ENCODE measurements at places on chromosomes 3 and 15.

DNA sequence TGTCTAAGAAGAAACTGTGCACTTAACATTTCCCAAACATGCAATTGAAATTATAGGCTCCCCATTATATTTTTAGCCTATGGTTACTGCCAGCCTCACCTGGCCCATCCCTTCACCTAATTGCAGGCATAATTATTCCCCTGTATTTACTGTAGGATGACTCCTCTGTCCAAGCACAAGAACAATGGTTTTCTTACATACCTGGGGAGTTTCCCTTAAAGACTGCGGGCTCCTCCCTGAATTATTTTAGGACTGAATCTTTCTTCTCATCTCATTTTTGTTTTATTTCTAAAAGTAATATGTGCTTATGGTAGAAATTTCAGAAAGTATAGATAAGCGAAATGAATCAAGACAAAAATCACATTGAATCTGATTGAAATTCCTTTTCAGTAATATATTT, 11.4 kb downstream of the TM4SF1 start:
- DNase-seq, result no peak

DNA sequence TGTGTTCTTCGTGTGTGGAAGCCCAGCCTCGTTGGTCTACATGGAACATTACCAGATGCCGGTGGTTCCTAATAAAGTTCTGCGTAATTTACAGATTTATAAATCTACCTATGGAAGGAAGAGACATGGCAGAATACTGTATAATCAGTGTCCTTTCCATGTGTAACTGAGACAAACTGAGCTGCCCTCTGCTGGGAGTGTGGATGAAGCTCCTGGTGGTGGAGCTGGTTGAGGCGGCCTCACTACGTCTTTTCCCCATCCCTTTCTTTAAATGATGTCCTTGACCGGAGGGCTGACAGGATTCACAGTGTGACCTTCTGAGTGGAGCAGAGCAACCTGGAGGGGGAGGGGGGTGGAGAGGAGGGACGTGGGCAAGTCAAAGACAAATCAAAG, 267.0 kb upstream of the CHRM5 start:
- DNase-seq, result no peak

- no peak for DNase-seq
Observed at GRCh38 chr3:195731356-195731905, 10.7 kb downstream of the MUC20 start.

GRCh38 chr15:69818529-69818928, 279.2 kb downstream of the TLE3 start:
- no peak for DNase-seq

GRCh38 chr3:6965881-6966280, 105.0 kb downstream of the GRM7 start:
- no peak for DNase-seq

- DNase-seq, result no peak
Observed at GRCh38 chr3:54326951-54327350, 204.6 kb downstream of the CACNA2D3 start.

- no peak for DNase-seq
Observed at GRCh38 chr3:2714834-2715233, 395.3 kb downstream of the IL5RA start.

GRCh38 chr3:37861620-37862041, at the start of gene CTDSPL:
TSS of gene CTDSPL (plus strand) at chr3:37861880. CDS start at chr3:37862200, 320 bp downstream.
- peak; percentile 87 for DNase-seq

DNA sequence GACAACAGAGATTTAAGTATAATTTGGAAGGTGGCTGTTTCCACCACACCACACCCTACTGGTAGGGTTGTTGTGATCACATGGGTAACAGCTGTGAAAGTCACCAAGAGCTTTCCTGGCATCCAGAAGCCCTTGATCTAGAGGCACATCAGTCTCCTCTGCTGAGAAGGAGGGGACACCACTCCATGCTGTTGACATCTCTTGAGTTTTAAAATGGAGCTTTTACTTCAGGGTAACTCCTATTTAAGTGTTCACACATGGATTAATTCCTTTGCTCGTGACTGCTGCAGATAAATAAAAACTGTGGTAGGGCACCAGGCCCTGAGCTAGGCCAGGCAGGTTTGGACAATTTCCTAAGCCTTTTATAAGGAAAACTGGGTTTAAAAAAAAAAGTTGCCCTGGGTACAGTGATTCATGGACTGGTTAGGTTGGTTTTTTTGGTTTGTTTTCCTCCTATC, 7.5 kb downstream of the EXOSC7 start:
- no peak for DNase-seq

GRCh38 chr3:27976933-27977332, 254.8 kb upstream of the EOMES start:
- DNase-seq, result no peak

DNA sequence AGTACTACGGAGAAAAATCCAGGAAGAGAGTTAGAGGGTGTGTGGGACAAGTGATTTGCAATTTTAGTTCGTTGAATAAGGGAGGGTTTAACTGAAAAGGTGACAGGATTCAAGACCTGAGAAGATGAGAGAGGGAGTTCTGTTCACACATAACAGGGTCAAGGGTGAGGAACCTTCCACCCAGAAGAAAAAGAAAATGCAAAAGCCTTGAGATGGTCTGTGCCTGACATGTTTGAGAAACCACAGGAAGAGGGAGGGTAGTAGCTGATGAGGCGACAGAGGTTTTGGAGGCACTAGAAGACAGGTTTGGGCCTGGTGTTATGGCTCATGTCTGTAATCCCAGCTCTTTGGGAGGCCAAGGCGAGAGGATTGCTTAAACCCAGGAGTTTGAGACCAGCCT, 591 bp upstream of the SLC25A20 start:
- no peak for DNase-seq

DNA sequence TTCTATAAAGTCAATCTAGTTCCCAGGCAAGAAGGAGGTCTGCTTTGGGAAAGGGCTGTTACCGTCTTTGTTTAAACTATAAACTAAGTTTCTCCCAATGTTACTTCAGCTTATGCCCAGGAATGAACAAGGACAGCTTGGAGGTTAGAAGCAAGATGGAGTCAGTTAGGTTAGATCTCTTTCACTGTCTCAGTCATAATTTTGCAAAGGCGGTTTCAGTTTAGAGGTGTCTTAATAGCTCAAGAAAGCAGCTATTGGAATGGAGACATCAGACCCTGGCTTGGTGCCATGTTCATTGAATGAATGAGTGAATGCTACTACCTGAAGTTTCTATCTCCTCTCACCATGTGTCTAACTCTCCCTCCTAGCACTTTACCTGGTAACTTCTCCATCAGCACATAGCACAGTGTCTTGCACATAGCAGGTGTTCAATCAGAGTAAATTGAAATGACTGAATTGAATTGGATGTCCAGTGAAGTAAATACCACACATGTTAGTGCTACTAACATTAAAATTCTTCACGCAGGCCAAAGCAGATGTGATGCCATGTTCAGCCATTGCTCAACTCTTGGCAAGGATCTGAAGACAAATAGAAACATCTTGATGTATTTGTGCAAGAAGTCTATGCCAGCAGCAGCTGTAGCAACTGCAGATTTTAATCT, 28.2 kb downstream of the CLEC3B start:
- no peak for DNase-seq

DNA sequence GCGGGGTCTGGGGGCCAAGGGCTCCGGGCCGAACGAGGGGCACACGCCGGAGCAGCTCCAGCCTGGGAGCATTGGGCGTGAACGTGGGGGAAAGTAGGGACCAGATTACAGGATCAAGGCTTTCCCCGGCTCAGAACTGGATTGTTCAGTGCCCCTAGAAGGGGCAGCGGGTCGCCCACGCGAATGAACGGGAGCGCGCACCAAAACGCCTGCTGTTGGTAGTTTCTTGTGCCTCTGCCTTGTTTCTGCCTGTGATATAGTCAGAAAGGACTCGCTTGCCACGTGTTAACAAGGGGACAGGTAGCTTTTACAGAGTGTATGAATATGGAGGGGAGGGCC, 1.1 kb downstream of the CASR start:
- DNase-seq, result no peak

GRCh38 chr3:131922356-131922755, 112.5 kb downstream of the CPNE4 start:
- no peak for DNase-seq

- DNase-seq, result no peak
Observed at GRCh38 chr3:179991104-179991503, 45.6 kb downstream of the PEX5L start.

DNA sequence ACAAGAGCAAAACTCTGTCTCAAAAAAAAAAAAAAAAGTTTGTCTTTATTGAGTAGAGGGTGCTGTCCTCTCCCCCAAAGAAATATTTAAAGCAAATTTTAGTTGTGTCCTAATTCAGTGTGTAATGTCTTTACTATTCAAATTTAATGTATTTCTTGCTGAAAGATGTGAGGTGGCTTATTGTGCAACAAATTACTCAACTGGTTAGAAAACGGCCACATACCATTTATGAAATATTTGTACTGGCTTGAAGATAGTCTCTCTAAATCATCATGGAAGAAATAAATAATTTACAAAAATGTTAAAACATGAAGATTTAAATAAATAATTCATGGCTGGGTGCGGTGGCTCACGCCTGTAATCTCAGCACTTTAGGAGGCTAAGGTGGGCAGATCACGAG, 63.0 kb downstream of the SLTM start:
- no peak for DNase-seq

DNA sequence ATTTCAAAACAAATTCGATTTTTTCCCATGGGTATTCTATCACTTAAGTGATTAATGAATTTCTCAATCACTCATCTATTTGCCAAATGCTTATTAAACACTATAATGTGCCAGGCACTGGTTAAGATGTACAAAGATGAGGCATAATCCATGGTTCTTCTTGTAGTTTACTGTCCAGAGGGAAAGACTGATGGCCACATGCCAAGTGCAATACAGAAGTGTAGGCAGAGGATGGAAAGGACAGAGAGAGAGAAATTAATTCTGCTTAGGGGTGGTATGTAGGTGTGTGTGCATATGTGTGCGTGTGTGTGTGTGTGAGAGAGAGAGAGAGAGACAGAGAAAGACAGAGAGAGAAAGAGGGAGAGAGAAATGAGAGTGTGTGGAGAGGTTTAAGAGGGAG, 120.8 kb upstream of the CCNL1 start:
- DNase-seq, result no peak

DNA sequence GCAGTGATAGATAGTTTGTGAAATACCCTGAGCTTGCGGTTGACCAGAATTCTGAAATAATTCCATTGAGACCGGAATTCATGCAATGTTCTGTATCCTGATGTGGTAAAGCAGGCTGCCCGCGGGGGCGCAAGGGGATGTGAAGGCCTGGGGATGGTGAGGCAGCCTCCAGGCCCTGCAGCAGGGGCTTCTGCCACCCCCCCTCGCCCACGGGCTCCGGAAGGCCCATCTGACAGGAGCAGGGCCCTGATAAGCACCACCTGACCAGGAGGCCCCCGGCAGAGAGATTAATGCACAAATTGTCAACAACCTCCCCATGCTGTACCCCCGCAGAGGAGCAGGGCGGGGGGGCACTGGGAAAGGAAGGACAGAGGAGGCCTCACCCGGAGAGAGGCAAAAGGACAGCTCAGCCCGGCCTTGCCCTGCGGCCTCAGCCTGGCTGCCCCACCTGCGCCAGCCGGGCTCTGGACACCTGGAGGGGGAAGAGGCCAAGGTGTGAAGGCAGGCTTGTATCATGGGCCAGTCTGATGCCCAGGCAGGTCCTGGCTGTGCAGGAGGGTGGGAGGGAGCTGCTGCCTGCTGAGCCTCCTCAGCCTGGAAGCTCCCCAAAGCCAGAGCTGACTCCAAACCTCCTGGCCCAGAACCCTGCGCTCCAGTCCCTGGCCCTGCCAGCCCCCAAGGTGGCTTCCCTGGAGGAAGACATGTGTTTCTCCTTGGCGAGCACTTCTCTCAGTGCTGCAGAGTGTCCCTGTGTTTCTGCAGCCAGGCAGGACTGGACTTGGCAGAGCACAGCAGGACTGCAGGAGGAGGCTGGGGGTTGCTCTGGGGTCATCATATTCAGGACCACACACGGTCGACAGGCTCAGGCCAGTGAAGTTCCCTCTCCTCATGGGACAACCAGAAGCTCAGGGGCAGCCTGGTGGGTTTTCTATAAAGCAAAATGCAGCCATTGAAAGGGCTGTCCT, 46.5 kb downstream of the RPN1 start:
- DNase-seq, result no peak

GRCh38 chr15:97014001-97014400, 683.5 kb downstream of the NR2F2 start:
- DNase-seq, result no peak

GRCh38 chr3:27554706-27555105, 70.5 kb upstream of the SLC4A7 start:
- no peak for DNase-seq

DNA sequence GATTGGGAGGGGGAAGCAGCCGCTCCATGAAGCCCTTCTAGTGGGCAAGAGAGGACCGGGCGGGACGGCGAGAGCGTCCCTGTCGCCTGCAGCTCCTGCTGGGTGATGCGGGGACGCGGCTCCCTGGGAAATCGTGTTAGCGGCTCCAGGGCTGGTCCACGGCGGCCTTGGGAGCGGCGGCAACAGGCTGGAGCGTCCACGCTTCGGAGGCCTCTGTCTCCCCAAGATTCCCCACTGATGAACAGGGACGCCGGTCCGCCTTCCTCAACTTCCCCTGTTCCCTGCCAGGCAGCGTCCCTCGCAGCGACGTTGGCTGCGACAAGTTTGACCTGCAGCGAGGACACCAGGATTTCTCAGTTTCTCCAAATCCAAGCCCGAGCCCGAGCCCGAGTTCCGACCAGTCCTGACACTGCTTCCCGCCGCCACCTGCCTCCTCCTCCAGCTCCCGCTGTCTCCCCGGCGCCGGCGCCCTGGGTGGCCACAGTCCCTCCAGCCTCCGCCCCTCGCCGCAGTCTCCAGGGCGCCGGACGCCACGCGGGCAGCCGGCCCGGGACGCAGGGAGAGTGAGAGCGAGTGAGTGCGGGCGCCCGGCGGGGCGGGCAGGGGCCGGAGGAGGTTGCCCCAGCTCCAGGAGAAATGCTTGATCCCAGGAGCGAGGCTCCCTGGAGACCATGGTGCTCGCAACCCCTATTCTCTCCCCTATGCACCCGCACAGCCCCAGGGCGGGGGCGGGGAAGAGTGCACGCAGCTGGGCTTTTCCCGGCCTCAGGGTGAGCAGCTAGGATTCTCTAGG, 78.1 kb upstream of the RNF7 start:
- peak; percentile 69 for DNase-seq

DNA sequence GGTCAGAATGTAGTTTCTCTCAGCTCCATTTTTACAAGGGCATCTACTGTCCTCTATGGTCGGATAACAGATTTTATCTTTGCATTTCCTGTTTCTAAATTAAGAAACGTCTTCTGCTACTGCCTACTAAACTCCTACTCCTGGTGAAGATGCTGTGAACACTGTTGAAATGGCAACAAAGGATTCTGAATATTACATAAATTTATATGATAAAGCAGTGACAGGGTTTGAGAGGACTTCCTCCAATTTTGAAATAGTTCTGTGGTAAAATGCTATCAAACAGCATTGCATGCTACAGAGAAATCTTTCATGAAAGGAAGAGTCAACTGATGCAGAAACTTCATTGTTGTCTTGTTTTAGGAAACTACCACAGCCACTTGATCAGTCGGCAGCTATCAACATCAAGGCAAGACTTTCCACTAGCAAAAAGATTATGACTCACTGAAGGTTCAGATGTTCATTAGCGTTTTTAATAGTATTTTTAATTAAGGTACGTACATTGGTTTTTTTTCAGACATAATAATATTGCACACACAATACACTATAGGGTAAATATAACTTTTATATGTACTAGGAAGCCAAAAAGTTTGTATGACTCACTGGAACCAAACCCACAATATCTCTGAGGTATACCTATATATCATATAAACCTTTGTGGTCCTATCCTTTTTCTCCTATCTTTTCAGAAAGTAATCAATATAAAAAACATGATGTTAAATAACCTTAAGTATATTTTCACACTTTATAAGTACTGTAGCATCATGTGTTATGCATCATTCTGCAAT, 156.1 kb downstream of the STAG1 start:
- DNase-seq, result no peak

GRCh38 chr3:52172262-52172757, 18.1 kb upstream of the POC1A start:
- no peak for DNase-seq

All from left hindlimb (tissue), 1 donor.